Activated B cell treated with CpG ODN at 0.5 μM for 24 hours (primary cell): ENCODE measurements at places on chromosomes 1 and 21. TPM values are rescaled to one million over a fixed set of nuclear protein-coding genes. Genes with fewer than 3 reads are reported as not detected.
A peak's percentile ranks its signal among the peaks of the same experiment; 100 is the strongest.

The A3GALT2 gene
- not detected in 2 replicates for total RNA-seq

The TACSTD2 gene
- total RNA-seq = not detected in 2 replicates

The UBE2G2 gene
- total RNA-seq = 102 and 108 TPM in 2 replicates

The VWA5B1 gene
- total RNA-seq = not detected in 2 replicates

The PRAMEF14 gene
- total RNA-seq = not detected in 2 replicates

The SPRR4 gene
- not detected in 2 replicates for total RNA-seq

The DCST1 gene
- total RNA-seq = not detected in 2 replicates

The RIIAD1 gene
- not detected in 2 replicates for total RNA-seq

The TTC22 gene
- 4.9 and 6.0 TPM in 2 replicates for total RNA-seq

The MPL gene
- not detected in 2 replicates for total RNA-seq

The TXNIP gene
- total RNA-seq = 300 and 306 TPM in 2 replicates

- no peak for DNase-seq
- peaks cover 22% of the 10 kb centered on the region for H3K4me1 ChIP-seq
- H3K36me3 ChIP-seq = peaks cover 36% of the 10 kb centered on the region
- no peaks in the 10 kb centered on the region for H3K27me3 ChIP-seq
- H3K27ac ChIP-seq = no peak overlapping the region
Measured at GRCh38 chr1:88876573-88877365, 14.6 kb downstream of the GTF2B start.

DNA sequence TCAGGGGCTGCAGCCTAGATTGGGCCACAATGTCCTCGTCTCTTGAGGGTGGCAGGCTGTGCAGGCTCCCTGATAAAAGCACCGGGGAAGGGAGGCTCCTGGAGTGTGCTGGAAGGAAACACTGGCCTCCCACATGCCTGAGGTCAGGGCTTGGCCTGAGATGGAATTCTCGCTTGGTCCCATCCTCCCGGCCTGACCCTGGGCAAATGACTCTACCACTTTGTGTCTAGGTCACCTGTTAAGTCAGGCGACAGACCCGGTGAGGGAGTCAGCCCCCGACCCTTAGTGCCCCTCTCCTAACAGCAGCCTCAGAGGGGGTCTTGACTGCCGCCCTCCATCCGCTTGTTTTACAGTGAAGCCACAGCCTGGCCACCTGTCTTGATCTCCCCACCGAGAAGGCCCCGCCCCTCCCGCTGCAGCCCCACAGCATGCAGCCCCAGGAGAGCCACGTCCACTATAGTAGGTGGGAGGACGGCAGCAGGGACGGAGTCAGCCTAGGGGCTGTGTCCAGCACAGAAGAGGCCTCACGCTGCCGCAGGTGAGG lies 2.5 kb downstream of the SMIM1 start:
- no peak overlapping the region for H3K4me3 ChIP-seq
- H3K27ac ChIP-seq = no peak overlapping the region
- H3K4me1 ChIP-seq = peaks cover 18% of the 10 kb centered on the region
- no peaks in the 10 kb centered on the region for H3K27me3 ChIP-seq
- H3K36me3 ChIP-seq = peaks cover 10% of the 10 kb centered on the region

GRCh38 chr1:233815865-233816264 lies 88.6 kb upstream of the SLC35F3 start:
- no peak overlapping the region for H3K27ac ChIP-seq
- H3K36me3 ChIP-seq = no peaks in the 10 kb centered on the region
- DNase-seq = no peak
- no peak overlapping the region for H3K4me3 ChIP-seq

GRCh38 chr21:44880405-44881197 lies 7.1 kb upstream of the PTTG1IP start:
- peak overlapping the region; percentile 19 for H3K27ac ChIP-seq
- H3K4me1 ChIP-seq = peaks cover 59% of the 10 kb centered on the region
- H3K36me3 ChIP-seq = peaks cover 1% of the 10 kb centered on the region
- peak overlapping the region; percentile 2 for H3K4me3 ChIP-seq

GRCh38 chr1:25771221-25772114 lies 28.5 kb upstream of the SELENON start:
- H3K4me3 ChIP-seq = peak overlapping the region; percentile 65
- DNase-seq = no peak
- H3K27ac ChIP-seq = no peak overlapping the region
- H3K36me3 ChIP-seq = no peaks in the 10 kb centered on the region
- peaks cover 25% of the 10 kb centered on the region for H3K27me3 ChIP-seq

GRCh38 chr1:26701995-26702679 lies 6.3 kb downstream of the ARID1A start:
- H3K4me3 ChIP-seq = no peak overlapping the region
- H3K4me1 ChIP-seq = peaks cover 22% of the 10 kb centered on the region
- no peaks in the 10 kb centered on the region for H3K27me3 ChIP-seq
- no peak overlapping the region for H3K27ac ChIP-seq
- DNase-seq = no peak
- H3K36me3 ChIP-seq = peaks cover 5% of the 10 kb centered on the region

DNA sequence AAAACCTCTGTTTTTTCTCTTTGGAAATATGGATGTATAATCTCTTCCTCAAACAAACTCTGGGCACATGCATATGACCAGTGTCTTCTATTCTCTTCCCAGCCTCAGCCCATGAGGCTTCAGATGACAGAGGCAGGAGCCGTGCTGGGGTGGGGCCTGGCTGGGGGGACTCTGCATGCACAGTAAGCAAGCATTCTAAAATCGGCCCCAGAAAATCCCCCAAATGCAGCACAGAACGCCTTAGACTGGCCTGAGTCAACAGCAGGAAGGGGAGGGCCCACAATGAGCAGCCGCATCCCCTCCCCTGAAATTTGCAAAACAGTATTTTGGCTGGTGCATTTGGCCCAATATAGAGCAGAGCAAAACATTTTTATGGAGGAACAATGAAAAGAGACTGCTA lies 47.8 kb downstream of the ITPKB start:
- peak overlapping the region; percentile 93 for H3K27ac ChIP-seq
- peak; percentile 51 for DNase-seq
- H3K27me3 ChIP-seq = no peaks in the 10 kb centered on the region
- peak overlapping the region; percentile 70 for H3K4me3 ChIP-seq

GRCh38 chr1:39692152-39693074 lies 1.2 kb upstream of the HPCAL4 start:
- H3K27me3 ChIP-seq = peaks cover 60% of the 10 kb centered on the region
- no peak overlapping the region for H3K27ac ChIP-seq

DNA sequence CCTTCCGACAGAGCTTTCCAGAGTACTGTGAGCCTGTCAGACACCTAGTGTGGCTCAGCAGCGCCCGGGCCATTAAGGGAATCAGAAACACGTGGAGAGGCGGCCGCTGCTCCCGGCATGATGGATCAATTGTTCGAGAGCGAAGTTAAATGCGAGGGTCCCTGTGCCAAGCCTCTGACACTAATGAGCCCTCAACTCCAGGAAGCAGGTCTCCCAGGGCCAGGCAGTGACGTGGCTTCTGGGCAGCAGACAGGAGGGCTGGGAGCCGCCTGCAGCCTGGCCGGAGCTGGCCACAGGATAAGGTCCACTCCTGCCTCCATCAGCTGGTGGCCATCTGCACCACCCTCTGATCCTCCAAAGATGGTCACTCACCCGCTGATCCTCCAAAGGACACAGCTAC lies 67.5 kb upstream of the CLDN14 start:
- peaks cover 3% of the 10 kb centered on the region for H3K4me1 ChIP-seq
- peaks cover 9% of the 10 kb centered on the region for H3K27me3 ChIP-seq
- DNase-seq = no peak
- no peaks in the 10 kb centered on the region for H3K36me3 ChIP-seq
- no peak overlapping the region for H3K27ac ChIP-seq

DNA sequence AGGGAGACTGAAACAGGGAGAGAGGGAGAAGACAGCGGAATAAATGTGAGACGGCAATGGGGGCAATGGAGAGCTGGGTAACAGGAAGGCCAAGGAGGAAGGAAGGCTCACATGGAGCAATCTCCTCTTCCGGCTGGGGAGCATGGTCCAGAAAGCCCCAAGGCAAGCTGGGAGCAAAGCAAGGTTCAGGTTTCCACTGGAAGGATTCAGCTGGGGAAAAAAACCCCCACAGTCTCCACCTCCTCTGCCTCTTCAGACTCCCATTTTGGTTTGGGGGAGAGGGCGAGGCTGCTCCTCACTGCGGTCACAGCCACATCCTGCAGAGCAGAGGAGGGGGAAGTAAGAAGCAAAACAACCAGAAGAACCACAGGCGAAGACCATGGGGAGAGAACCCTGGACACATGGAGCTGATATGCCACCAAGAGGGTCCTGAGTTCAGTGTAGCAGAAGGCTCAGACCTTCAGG lies 650 bp downstream of the TNFAIP8L2 start:
- peak overlapping the region; percentile 95 for H3K27ac ChIP-seq
- H3K36me3 ChIP-seq = peaks cover 25% of the 10 kb centered on the region
- H3K27me3 ChIP-seq = no peaks in the 10 kb centered on the region
- DNase-seq = no peak

DNA sequence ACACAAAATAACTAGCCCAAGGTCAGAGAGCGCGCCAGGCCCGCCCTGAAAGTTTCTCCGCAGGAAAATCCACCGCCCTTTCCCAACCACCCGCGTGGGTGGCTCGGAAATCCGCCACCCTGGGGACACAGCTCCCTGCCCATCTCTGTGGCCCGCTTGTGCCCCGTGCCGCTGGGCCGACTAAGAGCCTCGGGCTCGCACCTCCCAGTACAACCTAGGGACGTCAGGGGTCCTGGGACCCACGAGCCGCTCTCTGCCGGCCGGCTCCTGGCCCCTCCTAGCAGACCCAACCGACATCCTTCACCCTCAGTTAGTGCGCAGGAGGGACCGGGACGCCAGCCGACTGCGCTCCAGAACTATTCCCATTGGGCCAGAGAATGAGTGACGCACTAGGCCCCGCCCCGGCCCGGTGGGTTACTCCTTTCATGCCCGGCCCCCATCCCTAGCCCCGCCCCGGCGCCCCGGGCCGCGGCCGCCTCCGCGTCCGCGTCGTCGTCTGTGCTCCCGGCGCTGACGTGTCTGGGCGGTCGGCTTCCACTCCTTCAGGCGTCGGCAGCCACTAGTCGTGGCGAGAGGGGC lies 396 bp upstream of the UAP1 start:
- H3K4me3 ChIP-seq = peak overlapping the region; percentile 92
- H3K4me1 ChIP-seq = peaks cover 19% of the 10 kb centered on the region
- H3K27me3 ChIP-seq = no peaks in the 10 kb centered on the region
- DNase-seq = peak; percentile 98

- H3K27ac ChIP-seq = no peak overlapping the region
- DNase-seq = no peak
- peak overlapping the region; percentile 98 for H3K4me3 ChIP-seq
- no peaks in the 10 kb centered on the region for H3K27me3 ChIP-seq
- H3K36me3 ChIP-seq = peaks cover 82% of the 10 kb centered on the region
- peaks cover 44% of the 10 kb centered on the region for H3K4me1 ChIP-seq
Measured at GRCh38 chr1:155260276-155260675, 1.9 kb downstream of the SCAMP3 start.

GRCh38 chr21:21297211-21297610 lies 299.0 kb downstream of the NCAM2 start:
- H3K4me1 ChIP-seq = no peaks in the 10 kb centered on the region
- DNase-seq = no peak
- no peak overlapping the region for H3K4me3 ChIP-seq
- no peak overlapping the region for H3K27ac ChIP-seq

- no peak for DNase-seq
- no peaks in the 10 kb centered on the region for H3K27me3 ChIP-seq
- no peak overlapping the region for H3K4me3 ChIP-seq
Measured at GRCh38 chr1:110309767-110310166, 29.4 kb upstream of the RBM15 start.

GRCh38 chr1:18960821-18961220 lies 4.3 kb upstream of the IFFO2 start:
- H3K4me3 ChIP-seq = no peak overlapping the region
- H3K36me3 ChIP-seq = no peaks in the 10 kb centered on the region
- DNase-seq = no peak
- H3K27me3 ChIP-seq = peaks cover 13% of the 10 kb centered on the region

- H3K27ac ChIP-seq = no peak overlapping the region
- peaks cover 29% of the 10 kb centered on the region for H3K27me3 ChIP-seq
- DNase-seq = no peak
- peaks cover 1% of the 10 kb centered on the region for H3K36me3 ChIP-seq
Measured at GRCh38 chr1:209800984-209801834, 4.7 kb downstream of the IRF6 start.

GRCh38 chr1:162029157-162029556 lies 5.5 kb upstream of the OLFML2B start:
- H3K27ac ChIP-seq = no peak overlapping the region
- H3K4me3 ChIP-seq = no peak overlapping the region
- DNase-seq = no peak

GRCh38 chr1:45510972-45511527 lies 10.6 kb downstream of the PRDX1 start:
- no peak overlapping the region for H3K4me3 ChIP-seq
- H3K4me1 ChIP-seq = no peaks in the 10 kb centered on the region
- no peak overlapping the region for H3K27ac ChIP-seq
- DNase-seq = no peak
- no peaks in the 10 kb centered on the region for H3K27me3 ChIP-seq

- peaks cover 12% of the 10 kb centered on the region for H3K4me1 ChIP-seq
- DNase-seq = no peak
- H3K27ac ChIP-seq = no peak overlapping the region
- no peaks in the 10 kb centered on the region for H3K36me3 ChIP-seq
- no peak overlapping the region for H3K4me3 ChIP-seq
- H3K27me3 ChIP-seq = no peaks in the 10 kb centered on the region
Measured at GRCh38 chr1:34822202-34822601, 29.4 kb downstream of the GJA4 start.

DNA sequence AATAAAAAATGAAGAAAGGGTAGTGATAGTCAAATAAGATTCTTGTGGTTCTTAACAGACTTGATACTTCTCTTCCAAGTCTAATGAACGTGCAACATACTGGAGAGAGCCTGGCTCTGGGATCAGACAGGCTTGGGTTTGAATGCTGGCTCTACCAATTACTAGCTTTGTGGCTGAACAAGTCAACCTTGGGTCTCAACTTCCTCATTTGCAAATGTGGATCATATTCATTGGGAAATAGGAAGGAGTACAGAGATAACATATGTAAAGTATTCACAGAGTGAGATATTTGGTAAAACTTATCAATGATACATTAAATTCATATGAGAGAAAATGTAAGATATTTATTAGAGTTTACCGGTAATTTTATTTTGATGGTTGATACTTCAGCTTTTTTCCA lies 2.0 kb downstream of the EDEM3 start:
- H3K4me3 ChIP-seq = peak overlapping the region; percentile 95
- no peaks in the 10 kb centered on the region for H3K27me3 ChIP-seq
- H3K27ac ChIP-seq = no peak overlapping the region
- no peak for DNase-seq
- peaks cover 14% of the 10 kb centered on the region for H3K36me3 ChIP-seq

DNA sequence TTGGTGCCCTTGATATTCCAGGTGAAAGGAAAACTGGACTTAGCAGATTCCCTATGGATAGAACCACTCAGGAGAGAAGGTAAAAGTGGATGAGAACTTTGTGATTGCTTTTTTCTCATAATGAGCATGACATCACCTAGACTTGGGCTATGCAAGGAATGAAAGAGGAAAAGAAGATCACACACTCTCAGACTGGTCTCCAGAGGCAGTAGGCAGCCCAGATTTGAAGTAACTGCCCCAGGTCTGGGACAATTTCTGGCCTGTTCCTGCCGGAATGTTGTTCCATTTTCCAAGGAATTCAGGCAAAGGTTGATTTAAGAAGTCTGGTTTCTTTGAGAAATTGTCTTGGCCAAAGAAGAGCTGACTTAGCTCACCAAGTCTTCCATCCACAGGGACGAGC lies 31.7 kb upstream of the USP24 start:
- no peaks in the 10 kb centered on the region for H3K36me3 ChIP-seq
- H3K27me3 ChIP-seq = no peaks in the 10 kb centered on the region
- no peak for DNase-seq
- no peak overlapping the region for H3K27ac ChIP-seq
- H3K4me3 ChIP-seq = no peak overlapping the region
